ENCODE measurements at places on chromosomes 13 and 19. TPM values are rescaled to one million over a fixed set of nuclear protein-coding genes. Genes with fewer than 3 reads are reported as not detected.

Gene PSG6
- not detected for total RNA-seq

Gene LEUTX
- total RNA-seq, result not detected

Gene NKG7
- total RNA-seq, result not detected

Gene GRIK5
- total RNA-seq, result 0.30 TPM

Gene OR10H1
- not detected for total RNA-seq

Gene OR7D2
- total RNA-seq, result not detected

DNA sequence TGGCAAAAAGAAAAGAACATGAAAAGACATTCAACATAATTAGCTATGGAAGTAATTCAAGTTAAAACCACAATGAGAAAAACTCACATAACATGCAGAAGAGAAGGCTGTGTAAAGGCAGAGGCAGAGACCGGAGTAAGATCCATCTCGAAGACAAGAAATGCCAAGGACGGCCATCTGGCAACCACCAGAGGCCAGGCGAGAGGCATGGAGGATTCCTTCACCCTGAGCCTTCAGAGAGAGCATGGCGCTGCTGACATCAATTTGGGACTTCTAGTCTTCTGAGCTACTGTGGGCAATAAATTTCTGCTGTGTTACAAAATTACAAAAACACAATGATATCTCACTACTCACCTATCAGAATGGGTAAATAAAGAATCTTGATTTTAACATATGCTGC lies 381.0 kb downstream of the TSHZ3 start:
- H3K27me3 ChIP-seq, result no peaks in the 10 kb centered on the region
- H3K4me1 ChIP-seq, result no peaks in the 10 kb centered on the region
- H3K27ac ChIP-seq, result no peak overlapping the region
- H3K36me3 ChIP-seq, result no peaks in the 10 kb centered on the region
- no peak overlapping the region for H3K4me3 ChIP-seq

DNA sequence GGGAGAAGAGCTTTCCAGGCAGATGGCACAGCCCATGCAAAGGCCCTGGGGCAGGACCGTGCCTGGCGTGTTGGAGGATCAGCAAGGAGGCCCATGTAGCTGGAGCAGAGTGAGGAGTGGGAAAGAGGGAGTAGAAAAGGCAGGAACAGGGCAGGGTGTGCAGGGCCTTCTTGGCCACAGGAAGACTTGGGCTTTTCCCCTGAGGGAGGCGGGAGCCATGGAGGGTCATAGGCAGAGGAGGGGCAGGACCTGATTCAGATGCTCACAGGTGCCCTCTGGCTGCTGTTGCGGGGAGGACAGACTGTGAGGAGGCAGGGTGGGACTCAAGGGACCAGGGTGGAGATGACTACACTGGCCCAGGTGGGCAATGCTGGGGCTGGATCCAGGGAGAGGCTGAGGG lies 13.8 kb upstream of the PTPRS start:
- no peak overlapping the region for H3K4me3 ChIP-seq
- peak; percentile 62 for DNase-seq
- no peaks in the 10 kb centered on the region for H3K4me1 ChIP-seq
- H3K27ac ChIP-seq, result no peak overlapping the region
- no peaks in the 10 kb centered on the region for H3K27me3 ChIP-seq
- no peaks in the 10 kb centered on the region for H3K36me3 ChIP-seq

- no peak overlapping the region for H3K4me3 ChIP-seq
- no peak overlapping the region for H3K27ac ChIP-seq
- H3K27me3 ChIP-seq, result no peaks in the 10 kb centered on the region
- H3K36me3 ChIP-seq, result no peaks in the 10 kb centered on the region
Measured at GRCh38 chr13:109684824-109685202, 101.6 kb downstream of the IRS2 start.

- H3K27me3 ChIP-seq, result no peaks in the 10 kb centered on the region
- H3K36me3 ChIP-seq, result peaks cover 1% of the 10 kb centered on the region
- DNase-seq, result no peak
- H3K4me3 ChIP-seq, result peak overlapping the region; percentile 58
- H3K4me1 ChIP-seq, result no peaks in the 10 kb centered on the region
- peak overlapping the region; percentile 89 for H3K27ac ChIP-seq
Measured at GRCh38 chr19:11418094-11418548, 993 bp downstream of the RGL3 start.

GRCh38 chr13:88456151-88456550 lies 785.0 kb downstream of the SLITRK5 start:
- H3K27me3 ChIP-seq, result no peaks in the 10 kb centered on the region
- no peak overlapping the region for H3K4me3 ChIP-seq
- H3K27ac ChIP-seq, result no peak overlapping the region
- DNase-seq, result no peak

- H3K4me3 ChIP-seq, result no peak overlapping the region
- H3K4me1 ChIP-seq, result no peaks in the 10 kb centered on the region
- H3K27ac ChIP-seq, result no peak overlapping the region
- DNase-seq, result no peak
- H3K36me3 ChIP-seq, result peaks cover 4% of the 10 kb centered on the region
Measured at GRCh38 chr19:49520705-49521319, 7.0 kb upstream of the RCN3 start.

DNA sequence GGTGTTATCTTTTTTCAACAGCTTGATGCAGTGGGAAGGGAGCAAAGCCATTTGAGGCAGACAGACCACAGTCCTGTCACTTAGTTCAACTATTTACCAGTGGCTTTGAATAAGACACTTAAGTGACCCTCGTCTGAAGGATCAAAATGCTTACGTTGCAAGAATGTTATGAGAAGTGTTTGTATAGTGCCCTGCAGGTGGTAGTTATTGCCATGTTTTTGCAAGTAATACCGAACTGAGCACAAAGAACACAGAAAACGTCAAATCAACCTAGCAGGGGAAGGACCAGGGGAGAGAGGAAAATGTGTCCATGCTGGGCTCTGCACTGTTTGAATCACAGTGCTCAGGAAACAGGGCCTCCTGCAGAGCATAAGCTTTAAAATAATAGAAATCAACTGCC lies 2.8 kb downstream of the SOHLH2 start:
- no peaks in the 10 kb centered on the region for H3K4me1 ChIP-seq
- no peak overlapping the region for H3K4me3 ChIP-seq
- no peaks in the 10 kb centered on the region for H3K27me3 ChIP-seq
- DNase-seq, result no peak
- H3K36me3 ChIP-seq, result no peaks in the 10 kb centered on the region

GRCh38 chr19:40348961-40349507 lies 539 bp downstream of the PLD3 start:
- no peaks in the 10 kb centered on the region for H3K27me3 ChIP-seq
- peak overlapping the region; percentile 79 for H3K4me3 ChIP-seq
- peak overlapping the region; percentile 85 for H3K27ac ChIP-seq
- H3K36me3 ChIP-seq, result no peaks in the 10 kb centered on the region
- peak; percentile 14 for DNase-seq
- 0 out of 2 replicates have a peak, but pooled peaks cover 5% of the 10 kb centered on the region for H3K4me1 ChIP-seq

DNA sequence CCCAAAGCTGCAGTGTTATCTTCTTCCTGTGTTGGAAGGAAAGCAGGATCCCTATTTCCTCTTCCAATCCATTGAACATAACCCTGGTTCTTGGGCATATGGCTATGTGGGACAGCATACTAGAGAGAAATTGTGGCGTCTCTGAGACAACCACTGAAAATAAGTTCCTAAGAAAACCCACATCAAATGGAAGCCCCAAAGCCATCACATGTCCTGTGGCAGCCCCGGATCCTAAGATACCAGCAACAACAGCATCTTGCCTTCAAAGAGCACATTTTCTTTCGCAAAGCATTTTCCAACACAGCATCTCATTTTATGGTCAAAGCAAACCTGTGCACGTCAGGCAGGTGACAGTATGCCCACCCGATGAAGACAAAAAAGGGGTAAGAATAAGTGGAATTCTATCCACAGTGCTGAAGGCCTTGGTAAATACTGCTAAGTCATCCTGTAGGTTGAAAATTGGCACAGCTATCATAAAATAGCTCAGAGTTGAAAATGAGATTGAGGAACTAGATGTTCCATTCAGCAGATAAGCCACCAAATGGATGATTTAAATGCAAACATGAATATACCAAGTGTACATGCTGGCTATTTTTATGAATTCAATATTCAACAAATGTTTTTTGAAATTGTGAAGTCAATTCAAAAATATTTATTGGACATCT lies 232.2 kb downstream of the DLEU7 start:
- H3K27me3 ChIP-seq, result no peaks in the 10 kb centered on the region
- H3K4me1 ChIP-seq, result no peaks in the 10 kb centered on the region
- no peak overlapping the region for H3K27ac ChIP-seq
- H3K4me3 ChIP-seq, result no peak overlapping the region
- no peak for DNase-seq
- H3K36me3 ChIP-seq, result no peaks in the 10 kb centered on the region

DNA sequence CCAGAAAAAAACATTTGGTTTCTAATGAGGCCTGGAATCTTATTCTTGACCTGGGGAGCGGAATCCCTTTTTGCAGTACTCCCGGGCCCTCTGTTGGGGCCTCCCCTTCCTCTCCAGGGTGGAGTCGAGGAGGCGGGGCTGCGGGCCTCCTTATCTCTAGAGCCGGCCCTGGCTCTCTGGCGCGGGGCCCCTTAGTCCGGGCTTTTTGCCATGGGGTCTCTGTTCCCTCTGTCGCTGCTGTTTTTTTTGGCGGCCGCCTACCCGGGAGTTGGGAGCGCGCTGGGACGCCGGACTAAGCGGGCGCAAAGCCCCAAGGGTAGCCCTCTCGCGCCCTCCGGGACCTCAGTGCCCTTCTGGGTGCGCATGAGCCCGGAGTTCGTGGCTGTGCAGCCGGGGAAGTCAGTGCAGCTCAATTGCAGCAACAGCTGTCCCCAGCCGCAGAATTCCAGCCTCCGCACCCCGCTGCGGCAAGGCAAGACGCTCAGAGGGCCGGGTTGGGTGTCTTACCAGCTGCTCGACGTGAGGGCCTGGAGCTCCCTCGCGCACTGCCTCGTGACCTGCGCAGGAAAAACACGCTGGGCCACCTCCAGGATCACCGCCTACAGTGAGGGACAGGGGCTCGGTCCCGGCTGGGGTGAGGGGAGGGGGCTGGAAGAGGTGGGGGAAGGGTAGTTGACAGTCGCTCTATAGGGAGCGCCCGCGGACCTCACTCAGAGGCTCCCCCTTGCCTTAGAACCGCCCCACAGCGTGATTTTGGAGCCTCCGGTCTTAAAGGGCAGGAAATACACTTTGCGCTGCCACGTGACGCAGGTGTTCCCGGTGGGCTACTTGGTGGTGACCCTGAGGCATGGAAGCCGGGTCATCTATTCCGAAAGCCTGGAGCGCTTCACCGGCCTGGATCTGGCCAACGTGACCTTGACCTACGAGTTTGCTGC lies at the start of gene ICAM4:
TSS of gene ICAM4 (plus strand) at position 153 of the 935 bp plus-strand sequence. CDS start at position 211, 58 bp downstream.
- H3K36me3 ChIP-seq, result peaks cover 3% of the 10 kb centered on the region
- peak; percentile 74 for DNase-seq
- peak within 1 kb of the TSS; percentile 51 for H3K4me3 ChIP-seq
- H3K4me1 ChIP-seq, result peaks cover 53% of the 10 kb centered on the region

DNA sequence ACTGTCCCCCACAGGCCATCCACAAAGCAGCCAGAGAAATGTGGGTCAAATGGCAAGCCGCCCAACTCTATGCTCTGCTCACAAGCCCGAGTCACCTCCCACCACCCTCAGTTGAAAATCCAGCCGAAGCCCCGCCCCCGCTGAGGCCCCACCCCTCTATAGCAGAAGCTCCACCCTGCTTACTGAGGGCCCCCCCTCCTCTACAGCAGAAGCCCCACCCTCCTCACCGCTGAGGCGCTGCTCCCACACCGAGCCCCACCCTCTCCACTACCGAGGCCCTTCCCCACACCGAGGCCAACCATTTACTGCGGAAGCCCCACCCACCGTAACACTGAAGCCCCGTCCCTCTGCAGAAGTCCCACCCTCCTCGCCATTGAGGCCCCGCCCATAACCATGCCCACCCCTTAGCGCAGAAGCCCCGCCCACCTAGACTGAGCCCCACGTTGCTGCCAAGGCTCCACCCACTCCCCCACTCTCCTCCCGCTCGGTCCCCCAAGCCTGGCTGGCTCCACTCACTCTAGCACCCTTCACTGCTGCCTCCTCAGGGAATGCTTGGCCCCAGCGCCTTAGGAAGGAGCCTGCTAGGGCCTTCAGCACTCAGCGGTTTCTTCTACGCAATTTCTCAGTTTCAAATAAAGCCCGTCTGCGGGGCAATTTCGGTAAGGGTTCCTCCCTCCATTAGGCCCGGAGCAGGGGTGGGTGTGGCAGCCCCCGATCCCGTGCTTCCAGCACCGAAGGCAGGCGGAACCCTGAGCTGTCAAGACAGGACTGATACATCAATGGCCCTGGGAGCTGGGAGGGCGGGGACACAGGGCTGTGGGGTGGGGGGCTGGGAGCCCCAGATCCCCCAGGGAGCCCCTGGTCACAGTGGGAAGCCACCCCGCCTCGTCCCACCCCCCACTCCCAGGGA lies 9.0 kb upstream of the MYDGF start:
- H3K4me1 ChIP-seq, result no peaks in the 10 kb centered on the region
- H3K27ac ChIP-seq, result no peak overlapping the region
- no peaks in the 10 kb centered on the region for H3K36me3 ChIP-seq
- DNase-seq, result peak; percentile 35

- H3K4me3 ChIP-seq, result no peak overlapping the region
- DNase-seq, result no peak
- H3K36me3 ChIP-seq, result no peaks in the 10 kb centered on the region
Measured at GRCh38 chr19:53989600-53990533, 1.6 kb upstream of the CACNG6 start.

DNA sequence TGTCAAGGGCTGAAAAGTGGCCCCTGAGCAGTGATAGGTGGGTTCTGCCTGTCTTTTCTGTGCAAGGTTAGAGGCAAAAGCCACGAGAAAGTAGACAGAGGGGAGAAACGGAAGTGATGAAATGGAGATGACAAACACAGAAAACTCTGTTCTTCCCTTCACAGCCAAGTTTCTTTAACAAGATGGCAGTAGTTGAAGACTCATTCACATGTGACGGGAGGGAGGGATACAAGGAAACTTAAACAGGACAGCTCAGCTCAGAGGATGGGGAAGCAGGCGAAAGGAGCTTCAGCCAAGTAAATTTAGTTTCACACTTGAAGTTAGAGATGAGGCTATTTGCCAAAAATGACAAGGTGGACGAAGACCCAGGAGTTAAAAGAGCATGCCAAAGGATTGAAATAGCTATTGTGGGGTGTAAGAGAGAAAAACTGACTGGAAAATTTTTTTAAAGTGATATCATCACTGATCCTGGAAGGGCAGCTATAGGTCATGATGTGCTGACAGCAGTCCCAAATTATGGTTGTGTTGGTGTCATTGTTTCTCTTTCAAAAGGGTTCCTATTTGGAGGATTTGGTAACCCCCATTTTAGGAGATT lies 347.9 kb downstream of the EFNB2 start:
- peaks cover 21% of the 10 kb centered on the region for H3K4me1 ChIP-seq
- DNase-seq, result no peak
- no peaks in the 10 kb centered on the region for H3K27me3 ChIP-seq
- no peak overlapping the region for H3K27ac ChIP-seq
- H3K36me3 ChIP-seq, result no peaks in the 10 kb centered on the region

DNA sequence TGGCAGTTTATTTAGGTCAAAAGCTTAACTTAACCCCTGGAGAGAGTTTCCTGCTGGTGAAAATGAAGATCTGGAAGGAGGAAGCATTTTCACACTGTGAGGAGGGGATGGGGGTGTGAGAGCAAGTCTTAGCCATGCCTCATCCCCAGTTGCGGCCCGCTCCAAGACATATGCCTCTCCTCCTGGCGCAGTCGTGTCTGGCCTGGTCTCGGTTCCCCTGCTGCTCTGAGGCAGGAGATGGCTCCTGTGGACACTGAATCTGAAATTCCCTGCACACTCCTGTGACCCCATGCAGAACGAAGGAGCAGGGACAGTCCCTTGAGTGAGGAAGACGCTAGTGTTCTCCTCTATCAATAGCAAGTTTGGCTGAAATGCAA lies 360 bp upstream of the ZNF69 start:
- H3K27ac ChIP-seq, result peak overlapping the region; percentile 98
- no peaks in the 10 kb centered on the region for H3K4me1 ChIP-seq
- no peak for DNase-seq
- no peaks in the 10 kb centered on the region for H3K36me3 ChIP-seq
- H3K27me3 ChIP-seq, result no peaks in the 10 kb centered on the region
- no peak overlapping the region for H3K4me3 ChIP-seq

Data from Caco-2 (cell line).